ENCODE measurements at places on chromosomes 2 and 18. TPM values are rescaled to one million over a fixed set of nuclear protein-coding genes. Genes with fewer than 3 reads are reported as not detected.
A peak's percentile ranks its signal among the peaks of the same experiment; 100 is the strongest.

DNA sequence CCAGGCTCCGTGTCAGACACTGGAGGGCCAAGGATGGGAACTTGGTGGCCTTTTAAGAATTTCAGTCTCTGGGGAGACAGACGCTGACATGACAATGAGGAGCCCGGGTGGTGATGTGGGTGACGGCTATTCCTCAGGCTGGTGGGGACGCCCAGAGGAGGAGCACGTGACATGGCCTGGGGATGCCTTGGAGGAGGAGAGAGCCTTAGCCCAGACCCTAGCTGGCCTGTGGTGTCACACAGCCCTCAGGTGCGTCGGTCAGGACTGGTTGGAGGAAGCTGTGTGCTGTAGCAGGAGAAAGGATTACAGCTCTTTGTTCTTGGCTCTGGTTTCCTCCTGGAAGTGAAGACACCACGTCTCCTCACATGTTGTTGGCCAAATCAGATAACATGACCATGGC lies 40.0 kb upstream of the SCLY start:
- H3K36me3 ChIP-seq, result peaks cover 5% of the 10 kb centered on the region
- H3K4me3 ChIP-seq, result no peak overlapping the region
- no peak overlapping the region for H3K27ac ChIP-seq
- H3K4me1 ChIP-seq, result no peaks in the 10 kb centered on the region
- no peaks in the 10 kb centered on the region for H3K27me3 ChIP-seq

GRCh38 chr2:182359027-182359989 lies 67.5 kb downstream of the PDE1A start:
- DNase-seq, result no peak
- no peak overlapping the region for H3K4me3 ChIP-seq
- H3K27ac ChIP-seq, result no peak overlapping the region
- H3K27me3 ChIP-seq, result no peaks in the 10 kb centered on the region

- peaks cover 6% of the 10 kb centered on the region for H3K27me3 ChIP-seq
- peaks cover 7% of the 10 kb centered on the region for H3K36me3 ChIP-seq
- H3K4me1 ChIP-seq, result no peaks in the 10 kb centered on the region
- H3K4me3 ChIP-seq, result no peak overlapping the region
- H3K27ac ChIP-seq, result no peak overlapping the region
- no peak for DNase-seq
Observed at GRCh38 chr2:101508636-101509035, 33.7 kb upstream of the RFX8 start.

DNA sequence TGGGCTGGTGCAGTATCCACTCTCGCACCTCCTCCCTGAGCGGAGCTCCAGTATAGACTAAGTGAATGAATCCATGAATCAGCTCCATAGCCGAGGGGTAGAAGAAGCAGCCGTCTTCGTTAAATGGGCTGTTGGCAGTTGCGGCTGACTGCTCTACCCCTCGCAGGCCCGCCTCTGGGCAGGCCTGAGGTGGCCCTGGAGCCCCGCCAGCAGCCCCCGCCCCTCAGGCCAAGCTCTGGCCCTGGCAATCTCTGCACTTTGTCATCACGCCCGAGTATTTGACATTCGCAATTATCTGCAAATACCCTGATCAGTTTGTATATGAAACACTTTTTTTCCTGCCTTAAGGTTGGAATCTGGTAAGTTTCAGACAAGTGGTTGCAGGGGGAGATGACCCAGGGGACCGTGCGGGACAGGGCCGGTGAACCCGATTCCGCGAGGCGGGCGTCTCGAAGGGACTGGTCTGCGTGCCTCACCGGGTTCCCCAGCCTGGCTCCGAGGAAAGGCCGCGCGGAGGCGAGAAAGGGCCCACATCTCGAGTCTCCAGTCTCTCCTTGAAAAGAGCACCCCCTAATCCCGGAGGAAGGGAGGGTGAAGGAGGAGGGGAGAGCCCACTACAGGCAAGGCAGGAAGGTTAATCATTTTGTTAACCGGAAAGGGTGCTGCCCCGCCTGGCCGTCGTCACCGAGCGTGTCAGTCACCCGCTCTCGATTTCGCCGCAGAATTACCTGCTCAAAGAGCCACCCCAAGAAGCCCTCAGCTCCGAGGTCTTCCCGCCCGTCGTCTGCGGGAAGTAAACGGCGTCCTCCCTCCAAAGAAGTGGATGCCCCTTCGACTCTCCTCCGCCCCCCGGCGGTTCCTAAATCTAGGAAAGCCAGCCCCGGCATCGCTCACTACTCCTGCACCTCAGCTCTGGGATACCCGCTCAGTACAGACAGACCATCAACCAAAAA lies 11.1 kb upstream of the SATB2 start:
- H3K27ac ChIP-seq, result no peak overlapping the region
- peak; percentile 71 for DNase-seq
- peak overlapping the region; percentile 76 for H3K4me3 ChIP-seq
- peaks cover 92% of the 10 kb centered on the region for H3K27me3 ChIP-seq

The SERPINB12 gene
- total RNA-seq, result not detected

DNA sequence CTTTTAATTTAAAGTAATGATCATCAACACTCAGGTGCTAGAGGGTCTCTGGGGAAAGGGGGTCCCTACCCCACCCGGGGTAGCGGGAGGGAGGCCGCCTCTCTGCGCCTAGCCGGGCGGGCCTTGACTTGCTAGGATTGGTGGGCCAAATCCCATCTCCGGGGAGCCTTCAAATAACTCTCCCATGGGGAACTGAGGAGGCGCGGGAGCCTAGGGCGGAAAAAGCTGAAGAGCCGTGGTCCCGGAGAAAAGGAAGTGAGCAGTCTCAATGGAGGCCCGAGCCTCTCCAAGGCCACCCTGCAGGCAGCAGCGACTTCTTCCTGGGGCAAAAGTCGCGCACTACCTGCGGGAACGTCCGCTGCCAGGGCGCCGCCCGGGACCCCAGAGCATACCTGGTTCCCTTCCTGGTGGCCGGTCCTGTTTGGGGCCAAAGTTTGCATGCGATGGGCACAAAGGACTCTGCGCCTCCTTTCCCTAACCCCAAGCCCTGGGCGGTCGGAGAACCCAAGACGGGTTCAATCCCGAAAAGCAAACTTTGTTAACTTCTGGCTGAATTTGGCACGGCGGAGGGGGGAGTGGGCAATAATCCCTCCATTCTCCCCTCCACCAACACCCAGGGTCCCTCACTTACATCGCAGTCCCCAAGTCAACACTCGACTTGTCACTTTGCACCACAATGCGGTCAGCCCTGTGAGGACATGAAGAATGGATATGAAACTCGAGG lies 13.6 kb downstream of the EN1 start:
- H3K27me3 ChIP-seq, result peaks cover 100% of the 10 kb centered on the region
- no peak for DNase-seq
- peaks cover 37% of the 10 kb centered on the region for H3K4me1 ChIP-seq
- no peak overlapping the region for H3K27ac ChIP-seq
- no peaks in the 10 kb centered on the region for H3K36me3 ChIP-seq

DNA sequence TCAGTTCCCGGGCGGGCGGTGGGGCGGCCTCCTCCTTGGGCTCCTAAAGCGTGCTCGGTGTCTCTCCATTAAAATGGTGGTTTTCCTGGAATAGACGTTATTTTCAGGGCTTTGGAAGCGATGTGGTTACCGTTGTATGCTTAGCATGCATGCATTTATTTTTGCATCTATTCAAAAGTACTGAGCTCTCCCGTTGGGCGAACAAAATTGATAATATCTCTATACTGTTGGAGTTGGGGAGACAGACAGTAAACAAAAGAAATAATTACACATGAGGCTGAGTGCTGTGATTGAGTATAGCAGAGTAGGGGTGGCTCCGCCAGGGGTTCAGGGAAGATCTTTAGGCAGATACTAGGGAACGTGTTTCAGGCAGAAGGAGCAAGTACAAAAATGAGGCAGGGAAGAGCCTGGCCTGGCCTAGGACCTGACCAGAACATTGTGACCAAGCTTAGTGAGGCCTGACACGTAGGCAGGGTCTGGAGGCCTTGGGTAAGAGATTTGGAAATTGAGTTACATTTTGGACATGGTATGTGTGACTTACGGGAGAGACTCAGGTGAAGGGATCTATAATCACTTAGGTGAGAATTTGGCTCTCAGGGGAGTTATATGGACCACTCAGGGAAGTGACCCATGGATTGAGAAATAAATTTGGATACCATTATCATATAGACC lies 674 bp downstream of the NCAPH start:
- peak overlapping the region; percentile 93 for H3K27ac ChIP-seq
- no peak for DNase-seq
- H3K36me3 ChIP-seq, result peaks cover 13% of the 10 kb centered on the region
- peak overlapping the region; percentile 90 for H3K4me3 ChIP-seq
- peaks cover 3% of the 10 kb centered on the region for H3K27me3 ChIP-seq
- H3K4me1 ChIP-seq, result peaks cover 20% of the 10 kb centered on the region

DNA sequence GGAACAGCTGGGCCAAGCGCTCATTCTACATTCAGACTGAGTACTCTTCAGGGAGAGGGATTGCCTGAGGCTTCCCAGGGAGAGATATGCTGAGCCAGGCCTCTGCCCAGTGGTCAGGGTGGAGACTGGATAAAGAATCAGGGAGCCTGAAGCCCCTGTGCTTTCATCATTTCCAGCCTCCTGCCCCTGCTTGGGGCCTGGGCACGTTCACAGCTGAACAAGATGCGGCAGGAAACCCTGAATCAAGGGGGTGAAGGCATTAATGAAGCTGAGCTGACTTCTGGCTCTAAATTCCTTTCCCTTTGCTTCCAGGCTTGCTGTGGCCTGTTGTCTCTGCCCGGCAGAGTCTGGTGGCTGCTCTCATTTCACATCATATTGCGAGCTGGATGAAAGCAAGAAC lies 35.0 kb downstream of the RPL37A start:
- peaks cover 38% of the 10 kb centered on the region for H3K4me1 ChIP-seq
- DNase-seq, result no peak
- no peak overlapping the region for H3K4me3 ChIP-seq
- peaks cover 4% of the 10 kb centered on the region for H3K36me3 ChIP-seq
- no peaks in the 10 kb centered on the region for H3K27me3 ChIP-seq

DNA sequence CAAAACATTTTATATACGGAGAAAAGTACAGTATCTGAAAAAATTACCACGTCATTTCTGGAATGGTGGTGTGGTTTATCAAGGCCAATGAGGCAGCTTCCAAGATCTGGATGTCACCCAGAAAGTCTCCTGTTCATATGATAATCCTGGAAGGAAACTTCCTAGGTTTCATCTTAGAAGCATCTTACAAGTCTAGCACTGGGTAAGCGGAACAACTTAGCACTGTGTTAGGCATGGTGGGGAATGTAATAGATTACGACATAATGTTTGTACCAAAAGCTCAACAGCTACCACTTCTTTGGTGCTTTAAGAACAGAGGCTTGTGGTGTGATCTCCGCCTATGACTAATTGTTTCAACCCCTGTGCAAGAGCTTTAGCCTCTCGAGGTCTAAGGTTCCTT lies 63.1 kb upstream of the LYPD1 start:
- H3K27ac ChIP-seq, result no peak overlapping the region
- H3K27me3 ChIP-seq, result no peaks in the 10 kb centered on the region
- H3K4me1 ChIP-seq, result no peaks in the 10 kb centered on the region

GRCh38 chr2:226308986-226309385 lies 490.6 kb downstream of the IRS1 start:
- H3K4me3 ChIP-seq, result no peak overlapping the region
- no peaks in the 10 kb centered on the region for H3K36me3 ChIP-seq
- no peak for DNase-seq
- no peaks in the 10 kb centered on the region for H3K27me3 ChIP-seq
- H3K27ac ChIP-seq, result no peak overlapping the region
- no peaks in the 10 kb centered on the region for H3K4me1 ChIP-seq

GRCh38 chr18:9658087-9658641 lies 43.8 kb upstream of the PPP4R1 start:
- DNase-seq, result no peak
- H3K36me3 ChIP-seq, result no peaks in the 10 kb centered on the region
- H3K4me1 ChIP-seq, result no peaks in the 10 kb centered on the region
- peak overlapping the region; percentile 30 for H3K27ac ChIP-seq
- H3K27me3 ChIP-seq, result no peaks in the 10 kb centered on the region

GRCh38 chr2:25229279-25230197 lies 61.2 kb upstream of the POMC start:
- DNase-seq, result no peak
- H3K36me3 ChIP-seq, result peaks cover 16% of the 10 kb centered on the region
- H3K4me1 ChIP-seq, result peaks cover 41% of the 10 kb centered on the region
- H3K27me3 ChIP-seq, result no peaks in the 10 kb centered on the region
- H3K27ac ChIP-seq, result peak overlapping the region; percentile 87

DNA sequence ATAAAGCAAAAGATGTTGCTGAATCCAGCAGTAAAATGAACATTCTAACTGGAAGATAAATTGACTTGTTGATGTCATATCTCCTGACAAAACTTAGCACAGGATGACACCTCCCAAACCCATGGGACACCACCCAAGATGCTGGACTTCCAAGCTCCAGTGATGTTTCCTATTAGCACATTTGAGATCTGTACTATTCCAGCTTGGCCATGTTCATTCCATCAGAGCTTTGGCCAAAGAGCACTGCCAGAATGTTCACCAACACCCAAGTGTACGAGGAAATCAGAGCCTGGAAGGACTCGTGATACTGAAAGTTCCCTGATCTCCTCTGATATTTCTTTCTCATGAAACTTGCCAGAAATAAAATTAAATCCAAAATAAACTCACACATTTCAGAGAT lies 44.7 kb downstream of the PID1 start:
- no peak overlapping the region for H3K27ac ChIP-seq
- H3K4me3 ChIP-seq, result no peak overlapping the region
- H3K4me1 ChIP-seq, result no peaks in the 10 kb centered on the region
- H3K36me3 ChIP-seq, result no peaks in the 10 kb centered on the region

GRCh38 chr2:120026890-120027289 lies 14.0 kb downstream of the EPB41L5 start:
- H3K4me3 ChIP-seq, result no peak overlapping the region
- H3K36me3 ChIP-seq, result peaks cover 49% of the 10 kb centered on the region
- H3K27ac ChIP-seq, result no peak overlapping the region
- DNase-seq, result no peak
- H3K4me1 ChIP-seq, result peaks cover 21% of the 10 kb centered on the region

DNA sequence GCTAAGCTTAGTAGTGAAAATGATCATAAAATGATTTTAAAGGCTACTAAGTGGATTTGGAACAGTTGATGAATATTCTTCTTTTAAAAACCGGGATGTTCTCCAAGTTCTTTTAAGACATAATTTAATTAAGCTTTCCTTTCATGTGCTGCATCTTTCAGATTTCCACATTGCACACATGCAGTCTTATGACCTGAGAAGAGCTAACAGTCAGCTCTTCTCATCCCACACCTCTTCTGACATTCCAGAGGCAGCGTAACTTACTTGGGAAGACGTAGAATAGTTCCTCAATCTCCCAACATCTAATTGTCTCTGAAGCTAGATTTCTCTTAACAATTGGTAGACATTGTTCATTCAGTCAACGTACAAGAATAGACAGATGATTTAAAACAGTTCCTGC lies 181.8 kb downstream of the SP3 start:
- H3K4me3 ChIP-seq, result no peak overlapping the region
- no peaks in the 10 kb centered on the region for H3K36me3 ChIP-seq
- no peak for DNase-seq

GRCh38 chr18:42112657-42113420 lies 157.8 kb downstream of the PIK3C3 start:
- peaks cover 20% of the 10 kb centered on the region for H3K36me3 ChIP-seq
- H3K27me3 ChIP-seq, result no peaks in the 10 kb centered on the region
- no peak overlapping the region for H3K4me3 ChIP-seq
- H3K27ac ChIP-seq, result no peak overlapping the region
- DNase-seq, result no peak

All from WTC11 (cell line).